ENCODE measurements at places on chromosomes 11 and 22. TPM values are rescaled to one million over a fixed set of nuclear protein-coding genes. Genes with fewer than 3 reads are reported as not detected.
A peak's percentile ranks its signal among the peaks of the same experiment; 100 is the strongest.

GRCh38 chr22:46963672-46964545 lies 201.5 kb downstream of the TBC1D22A start:
- no peak for DNase-seq

Gene WT1
- polyA plus RNA-seq = not detected

GRCh38 chr22:20885557-20886323 lies 26.9 kb downstream of the SNAP29 start:
- DNase-seq = peak; percentile 49

Gene ACTN3
- polyA plus RNA-seq = not detected

Gene RFPL1
- polyA plus RNA-seq = not detected

Gene MUC2
- polyA plus RNA-seq = not detected

Gene MOV10L1
- not detected for polyA plus RNA-seq

Gene TMEM86A
- 0.43 TPM for polyA plus RNA-seq

GRCh38 chr11:96215110-96215782 lies 127.7 kb downstream of the MAML2 start:
- DNase-seq = peak; percentile 64

Gene THY1
- polyA plus RNA-seq = not detected

GRCh38 chr11:4125141-4125540 lies 30.5 kb downstream of the RRM1 start:
- DNase-seq = no peak

- DNase-seq = no peak
Observed at GRCh38 chr11:45857961-45858474, 10.7 kb downstream of the CRY2 start.

GRCh38 chr11:88375927-88376470 lies 38.5 kb upstream of the CTSC start:
- no peak for DNase-seq

- no peak for DNase-seq
Observed at GRCh38 chr22:45859231-45860161, 117.5 kb downstream of the WNT7B start.

- DNase-seq = no peak
Observed at GRCh38 chr11:18853086-18853720, 61.6 kb upstream of the PTPN5 start.

Gene GGTLC2
- polyA plus RNA-seq = not detected
